Aorta (tissue), 5 donors: ENCODE measurements at places on chromosomes 7 and 10. TPM values are rescaled to one million over a fixed set of nuclear protein-coding genes. Genes with fewer than 3 reads are reported as not detected.

DNA sequence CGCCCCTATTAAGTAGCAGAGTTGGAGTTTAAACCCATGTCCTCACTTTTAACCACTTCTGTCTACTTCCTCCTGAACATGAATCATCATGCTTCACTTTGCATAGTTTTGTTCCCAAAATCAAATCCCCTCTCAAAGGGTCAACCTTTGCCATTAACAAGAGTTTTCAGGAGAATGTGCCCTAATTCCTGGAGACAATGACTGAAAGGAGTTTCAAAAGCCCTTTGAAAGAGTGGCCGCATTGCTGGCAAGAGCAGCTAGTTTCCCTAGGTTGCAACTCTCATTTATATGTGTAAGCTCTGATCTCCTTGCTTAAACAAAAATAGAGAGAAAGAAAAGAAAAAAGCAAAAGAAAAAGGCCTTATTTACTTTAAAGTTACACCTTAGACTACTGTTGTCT is 9.2 kb downstream of the LGI1 start:
- no peak for DNase-seq

DNA sequence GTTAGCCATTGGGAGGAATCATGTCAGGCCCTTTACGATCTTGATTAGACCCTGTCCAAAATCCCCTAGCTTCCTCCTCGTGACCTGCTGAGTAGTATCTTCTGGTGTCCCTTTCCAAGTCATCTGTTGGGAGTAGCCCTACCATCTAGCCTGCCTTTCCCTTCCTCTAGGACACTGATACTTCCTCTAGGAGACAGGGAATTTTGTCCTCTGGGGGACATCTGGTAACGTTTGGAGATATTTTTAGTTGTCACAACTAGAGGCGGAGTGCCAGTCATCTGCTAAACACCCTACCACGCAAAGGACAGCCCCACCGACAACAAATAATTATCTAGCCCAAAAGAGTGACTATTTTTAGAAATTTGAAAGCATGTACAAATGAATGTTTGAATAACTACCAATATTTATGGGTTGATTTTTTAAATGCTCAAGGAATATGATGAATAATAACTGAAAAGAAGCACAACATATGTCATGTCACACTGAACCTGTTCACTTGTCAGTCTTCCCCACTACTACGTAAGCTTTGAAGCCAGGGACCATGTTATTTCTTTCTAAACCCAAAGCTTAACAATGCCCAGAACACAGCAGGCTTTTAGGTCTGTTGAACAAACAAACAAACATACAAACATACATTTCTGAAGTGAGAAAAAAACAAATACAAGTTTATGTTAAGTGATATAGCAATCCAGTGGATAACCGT is 105.9 kb downstream of the ARHGAP12 start:
- no peak for DNase-seq

DNA sequence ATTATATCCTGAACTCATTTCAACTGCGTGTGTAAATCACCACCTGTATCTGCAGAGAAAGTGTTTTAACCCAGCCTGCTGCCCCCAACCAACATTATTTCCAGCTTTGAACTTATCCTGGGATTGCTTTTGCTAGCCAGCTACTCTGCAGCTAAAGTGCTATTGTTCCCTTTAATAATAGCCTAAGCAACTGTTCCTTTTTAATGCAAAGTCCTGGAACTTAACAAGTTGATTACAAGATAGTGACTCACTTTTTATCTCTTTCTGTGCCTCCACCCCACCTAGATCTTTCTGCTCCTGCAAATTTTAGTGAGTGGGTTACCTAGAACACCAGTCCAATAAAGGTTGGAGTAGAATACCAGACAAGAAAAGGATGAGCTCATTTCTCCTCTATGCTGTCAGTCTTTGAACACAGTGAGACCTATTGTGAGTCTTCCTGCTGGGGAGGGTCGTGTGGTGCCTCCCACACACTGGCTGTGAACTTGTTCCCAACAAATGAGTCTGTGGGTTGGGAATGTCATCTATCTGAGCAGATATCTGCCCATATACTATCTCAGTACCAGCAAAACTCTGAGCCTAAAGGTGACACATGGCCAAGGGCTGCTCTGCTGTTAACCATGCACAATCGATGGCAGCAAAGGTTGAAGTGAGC is 137.7 kb downstream of the FAM204A start:
- no peak for DNase-seq

DNA sequence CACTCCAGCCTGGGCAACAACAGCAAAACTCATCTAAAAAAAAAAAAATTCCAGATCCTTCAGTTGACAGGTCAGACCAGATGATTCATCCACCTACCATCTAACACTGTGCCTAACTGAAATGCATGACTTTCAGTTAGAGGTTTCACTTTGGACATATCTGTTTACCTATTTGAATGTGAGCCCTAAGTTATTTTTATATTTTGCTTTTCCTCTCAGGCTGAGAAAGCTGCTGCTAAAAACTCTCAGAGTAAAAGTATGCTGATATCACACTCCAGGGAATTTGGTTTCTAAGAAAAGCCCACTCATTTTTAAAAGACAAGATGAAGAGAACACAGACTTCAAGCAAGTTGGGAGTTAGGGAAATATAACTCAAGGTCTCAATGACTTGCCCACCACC is 126.0 kb downstream of the SGMS1 start:
- no peak for DNase-seq

The SEPTIN7 gene
- 270 TPM for total RNA-seq

DNA sequence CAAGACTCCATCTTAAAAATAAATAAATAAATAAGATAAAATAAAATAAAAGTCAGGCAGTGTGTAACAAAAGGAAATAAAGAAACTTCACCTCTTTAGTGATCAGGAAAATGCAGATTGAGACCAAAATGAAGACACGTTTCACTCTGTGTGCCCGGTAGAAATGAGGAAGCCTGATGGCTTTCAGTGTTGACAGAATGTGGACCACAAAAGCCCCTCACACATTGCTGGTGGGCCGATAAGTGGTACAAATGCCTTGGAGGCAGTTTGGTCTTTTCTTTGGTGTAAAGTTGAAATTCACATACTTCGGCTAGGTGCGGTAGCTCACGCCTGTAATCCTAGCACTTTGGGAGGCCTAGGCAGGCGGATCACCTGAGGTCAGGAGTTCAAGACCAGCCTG is 44.5 kb upstream of the PFKFB3 start:
- DNase-seq, result no peak

- DNase-seq, result no peak
Measured at GRCh38 chr10:59108296-59108870, 68.1 kb upstream of the PHYHIPL start.
